Heart left ventricle (tissue), 16 donors: ENCODE measurements at places on chromosomes 12 and 14. TPM values are rescaled to one million over a fixed set of nuclear protein-coding genes. Genes with fewer than 3 reads are reported as not detected.

SNX6 gene
- 52.4 TPM for total RNA-seq

GRCh38 chr14:89807892-89808291 is 146.6 kb downstream of the EFCAB11 start:
- H3K27ac ChIP-seq: no peak overlapping the region
- no peaks in the 10 kb centered on the region for H3K4me1 ChIP-seq
- H3K4me3 ChIP-seq: no peak overlapping the region
- DNase-seq: no peak
- no peaks in the 10 kb centered on the region for H3K36me3 ChIP-seq
- H3K27me3 ChIP-seq: no peaks in the 10 kb centered on the region

IAPP gene
- total RNA-seq: not detected

- no peak overlapping the region for H3K4me3 ChIP-seq
- H3K27me3 ChIP-seq: no peaks in the 10 kb centered on the region
Observed at GRCh38 chr12:75813072-75813471, 218.5 kb downstream of the PHLDA1 start.

- no peaks in the 10 kb centered on the region for H3K27me3 ChIP-seq
- H3K27ac ChIP-seq: no peak overlapping the region
- no peaks in the 10 kb centered on the region for H3K4me1 ChIP-seq
- no peak for DNase-seq
- no peaks in the 10 kb centered on the region for H3K36me3 ChIP-seq
Observed at GRCh38 chr14:80776657-80777056, 164.9 kb downstream of the CEP128 start.

GDF11 gene
- 14.3 TPM for total RNA-seq

- H3K36me3 ChIP-seq: no peaks in the 10 kb centered on the region
- H3K27ac ChIP-seq: no peak overlapping the region
- H3K4me1 ChIP-seq: no peaks in the 10 kb centered on the region
- no peak overlapping the region for H3K4me3 ChIP-seq
- no peak for DNase-seq
Observed at GRCh38 chr12:4050340-4050739, 177.1 kb upstream of the PARP11 start.

RND1 gene
- total RNA-seq: 0.35 TPM
